Stimulated activated CD8-positive, alpha-beta memory T cell treated with anti-CD3 and anti-CD28 coated beads, Interleukin-12 subunit alpha, Interleukin-12 subunit beta, amount 100 ng/mL, for 1 hour (primary cell): ENCODE measurements at places on chromosomes 7 and 10.

DNA sequence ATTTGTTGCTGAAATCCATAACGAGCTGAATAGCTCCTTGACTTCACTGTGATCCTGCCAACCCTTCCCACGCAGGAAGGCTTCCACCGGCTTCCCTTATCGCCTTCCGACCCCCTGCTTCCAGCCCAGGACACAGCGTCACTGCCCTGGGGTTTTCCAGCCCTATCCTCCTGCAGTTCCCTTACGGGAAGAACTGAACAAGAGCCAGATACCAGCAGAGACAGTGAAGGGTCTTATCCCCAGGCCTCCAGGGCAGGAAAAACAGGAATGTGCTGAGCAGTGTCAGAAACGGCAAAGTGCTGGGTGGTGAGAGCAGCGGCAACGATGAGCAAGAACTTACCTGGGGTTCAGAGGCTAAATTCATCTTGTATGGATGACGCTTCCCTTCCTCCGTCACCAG is 22.4 kb downstream of the PDLIM1 start:
- no peak for DNase-seq

DNA sequence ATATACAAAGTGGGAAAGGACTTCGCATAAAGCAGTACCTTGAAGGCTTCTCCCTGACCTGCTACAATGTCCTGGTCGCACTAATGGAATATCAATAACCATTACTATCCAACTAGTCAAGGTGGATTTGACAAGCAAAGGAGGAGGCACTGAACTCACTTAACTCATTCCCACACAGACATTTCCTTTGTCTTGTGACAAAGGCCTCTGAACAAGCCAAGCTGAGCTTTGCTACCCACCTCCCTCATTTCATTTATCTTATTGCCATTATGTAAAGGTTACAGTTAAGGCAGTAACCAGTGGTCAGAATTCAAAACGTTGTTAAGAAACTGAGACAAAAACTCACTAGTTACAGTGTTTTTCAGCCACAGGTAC is 7.3 kb downstream of the ELMO1 start:
- no peak for DNase-seq

DNA sequence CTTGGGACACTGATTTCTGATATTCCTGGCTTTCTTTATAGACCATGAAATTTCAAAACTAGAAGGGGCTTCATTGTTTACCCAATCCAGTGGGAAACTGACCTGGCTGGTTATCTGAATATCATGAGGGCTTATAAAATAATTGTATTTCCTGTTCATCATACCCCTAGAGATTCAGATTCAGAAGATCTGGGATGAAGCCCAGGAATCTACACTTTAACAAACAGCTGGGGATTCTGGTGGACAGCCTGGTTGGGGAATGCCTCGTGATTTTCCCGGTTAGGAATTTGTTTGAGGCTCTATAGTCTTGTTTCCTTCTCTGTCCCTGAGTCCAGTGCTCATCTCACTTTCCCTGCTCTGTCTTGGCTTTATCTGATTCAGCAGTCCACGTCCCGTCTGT is 110.3 kb downstream of the ADRA2A start:
- DNase-seq = no peak

DNA sequence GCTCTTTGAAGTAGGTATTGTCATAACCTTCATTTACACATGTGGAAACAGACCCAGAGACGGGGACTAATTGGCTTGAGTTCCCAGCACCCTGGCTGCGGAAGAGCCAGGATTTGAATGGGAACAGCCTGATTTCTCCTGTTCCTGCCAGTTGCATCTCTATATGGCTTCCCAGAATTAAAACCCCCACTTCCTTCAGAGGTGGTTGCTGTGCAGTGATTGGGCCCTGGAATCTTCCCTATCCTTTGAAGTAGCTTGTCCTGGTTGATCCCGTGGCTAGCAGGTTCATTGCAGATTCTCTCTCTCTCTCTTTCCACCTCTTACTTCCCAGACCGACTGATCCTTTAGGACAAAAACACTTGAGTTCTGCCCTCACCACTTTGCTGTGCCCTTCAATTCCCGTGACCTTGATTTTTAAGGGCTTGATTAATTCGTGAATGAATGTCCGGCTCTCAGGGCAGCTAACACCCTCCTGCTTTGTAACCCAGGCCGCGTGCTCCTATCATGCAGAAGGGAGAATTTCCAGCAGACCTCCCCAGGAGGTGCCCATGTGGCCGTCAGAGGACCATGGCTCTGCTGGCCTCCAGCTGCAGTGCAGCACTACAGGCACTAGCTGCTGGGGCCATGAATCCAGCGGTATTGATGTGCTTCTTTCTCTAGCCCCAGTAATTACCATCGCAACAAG is 120.6 kb upstream of the AGK start:
- no peak for DNase-seq

DNA sequence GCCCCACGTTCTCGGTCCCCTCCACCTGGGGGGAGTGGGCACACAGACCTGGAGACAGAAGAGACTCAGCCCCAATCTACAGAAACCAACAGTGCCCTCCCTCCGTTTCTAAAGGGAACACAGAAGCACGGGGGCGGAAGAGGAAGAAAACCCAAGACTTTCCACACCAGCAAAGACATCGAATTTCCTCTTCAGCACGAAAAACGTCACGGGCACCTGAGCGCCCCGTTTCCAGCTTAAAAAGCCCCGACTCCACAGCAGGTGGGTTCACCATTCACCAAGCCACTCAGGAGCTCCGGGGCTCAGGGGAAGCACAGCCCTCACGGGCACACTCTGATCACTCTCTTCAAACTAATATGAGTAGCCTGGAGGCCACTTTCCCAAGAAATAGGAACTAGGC is 19.6 kb downstream of the NUDT1 start:
- DNase-seq = no peak

- no peak for DNase-seq
Observed at GRCh38 chr10:18224626-18225445, 84.6 kb downstream of the CACNB2 start.

- DNase-seq = no peak
Observed at GRCh38 chr10:21326594-21327288, 198.7 kb downstream of the SKIDA1 start.

- no peak for DNase-seq
Observed at GRCh38 chr7:150564006-150564405, 3.2 kb upstream of the GIMAP4 start.

- no peak for DNase-seq
Observed at GRCh38 chr7:8628656-8629055, 195.2 kb downstream of the NXPH1 start.

- no peak for DNase-seq
Observed at GRCh38 chr10:31708474-31708873, 220.2 kb downstream of the ARHGAP12 start.

DNA sequence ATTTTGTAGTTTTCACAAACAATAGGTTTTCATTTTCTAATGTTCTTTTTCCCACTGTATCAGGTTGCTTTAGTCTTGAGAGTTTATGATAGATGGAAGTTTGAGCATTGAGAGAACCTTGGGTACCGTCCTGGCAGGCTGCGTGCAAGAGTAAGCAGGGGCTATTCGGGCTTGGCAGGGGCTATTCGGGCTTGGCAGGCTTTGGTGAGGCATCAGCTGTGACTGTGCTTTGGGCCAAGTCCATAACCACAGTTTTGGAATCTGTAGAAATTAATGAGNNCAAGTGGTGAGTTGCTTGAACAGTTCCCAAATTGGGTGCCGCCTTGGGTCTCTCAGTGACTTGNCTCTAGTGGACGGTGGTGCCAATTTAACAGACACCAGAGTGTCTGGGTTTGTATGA is 424.6 kb downstream of the PAXIP1 start:
- no peak for DNase-seq

GRCh38 chr7:74254858-74255379 is 720 bp upstream of the RFC2 start:
- no peak for DNase-seq

DNA sequence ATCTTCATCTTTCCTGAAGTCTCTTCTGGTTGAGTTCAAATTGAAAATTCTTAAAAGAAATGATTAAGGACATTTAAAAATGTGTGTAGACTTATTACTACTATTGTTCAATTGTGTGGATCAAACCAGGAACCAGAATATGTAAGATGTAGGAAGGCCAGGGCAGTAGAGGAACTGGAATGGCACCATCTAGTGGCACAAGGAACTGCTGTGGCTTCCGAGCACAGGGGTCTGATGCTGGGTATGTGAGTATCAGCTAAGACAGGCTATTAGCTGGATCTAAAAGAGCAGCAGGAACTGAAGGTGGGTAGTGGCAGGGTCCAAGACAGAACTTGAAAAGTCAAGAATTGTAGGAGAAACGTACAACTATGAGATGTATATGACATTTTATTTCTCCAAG is 247.3 kb downstream of the SEMA3A start:
- no peak for DNase-seq

DNA sequence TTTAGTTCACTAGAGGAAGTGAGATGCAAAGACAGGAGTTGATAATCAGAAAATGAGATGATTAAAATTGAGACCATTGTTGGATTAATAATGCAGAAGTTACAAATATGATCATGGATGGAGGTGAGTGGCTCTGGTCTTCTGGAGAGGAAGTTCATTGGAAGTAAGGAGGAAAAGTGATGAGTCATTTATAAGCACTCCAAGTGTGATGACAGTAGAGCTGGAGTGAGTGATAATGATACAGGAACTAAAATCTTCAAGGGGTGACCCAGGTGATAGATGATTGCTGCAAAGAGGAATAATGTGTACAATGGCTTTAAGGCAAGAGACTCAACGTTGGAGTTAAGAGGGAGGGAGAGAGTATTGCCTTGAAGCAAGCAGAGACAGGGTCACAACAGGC is 20.7 kb downstream of the ZNF32 start:
- DNase-seq = no peak

- no peak for DNase-seq
Observed at GRCh38 chr7:32070406-32071360, at the start of gene PDE1C. TSS of gene PDE1C (minus strand) at chr7:32070407.
